DMS79 treated with DMSO at 0.1 percent for 48 hours (cell line): ENCODE measurements at places on chromosomes 2 and 18.

GRCh38 chr2:142484111-142484510 is 353.3 kb upstream of the LRP1B start:
- DNase-seq, result no peak

- no peak for DNase-seq
Observed at GRCh38 chr18:32040936-32041335, 22.3 kb downstream of the RNF125 start.

DNA sequence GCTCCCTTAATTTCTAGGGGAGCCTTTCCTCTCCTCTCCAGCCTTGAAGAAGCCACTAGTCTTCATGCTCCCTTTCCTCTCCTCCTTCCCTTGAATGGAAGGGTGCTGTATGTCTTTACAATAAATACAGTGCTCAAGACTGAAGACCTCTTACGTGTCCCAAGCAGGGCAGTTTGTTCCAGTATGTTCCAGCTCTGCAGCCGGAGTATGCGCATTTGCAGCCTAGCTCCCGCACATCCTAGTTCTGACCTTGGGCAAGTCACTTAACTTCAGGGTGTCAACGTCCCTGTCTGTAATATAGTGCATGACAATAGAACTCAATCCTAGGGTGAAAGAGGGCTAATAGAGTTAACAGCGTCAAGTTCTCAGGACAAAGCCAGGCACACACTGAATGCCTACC is 208.0 kb downstream of the HAUS1 start:
- DNase-seq, result no peak

- DNase-seq, result no peak
Observed at GRCh38 chr18:10025711-10026670, 112.2 kb downstream of the VAPA start.

- no peak for DNase-seq
Observed at GRCh38 chr2:126935774-126936173, 37.1 kb downstream of the TEX51 start.

DNA sequence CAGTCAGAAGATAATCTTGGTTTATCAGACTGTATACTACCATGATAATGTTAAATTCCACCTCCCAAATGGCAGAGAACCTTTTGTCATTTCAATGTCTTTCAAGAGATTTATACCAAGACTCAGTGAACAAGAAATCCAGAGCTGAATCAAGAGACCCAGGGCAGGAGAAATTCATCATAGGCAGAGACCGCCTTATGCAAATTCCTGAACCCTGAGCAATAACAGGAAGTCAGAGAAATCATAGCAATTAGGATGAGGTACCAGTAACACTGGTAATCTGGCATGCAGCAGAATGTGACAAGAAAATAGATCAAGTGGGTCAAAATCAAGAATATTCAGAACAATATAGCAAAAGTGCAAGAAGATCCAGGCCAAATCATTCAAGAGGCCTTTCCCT is 412.4 kb upstream of the LRATD1 start:
- no peak for DNase-seq

DNA sequence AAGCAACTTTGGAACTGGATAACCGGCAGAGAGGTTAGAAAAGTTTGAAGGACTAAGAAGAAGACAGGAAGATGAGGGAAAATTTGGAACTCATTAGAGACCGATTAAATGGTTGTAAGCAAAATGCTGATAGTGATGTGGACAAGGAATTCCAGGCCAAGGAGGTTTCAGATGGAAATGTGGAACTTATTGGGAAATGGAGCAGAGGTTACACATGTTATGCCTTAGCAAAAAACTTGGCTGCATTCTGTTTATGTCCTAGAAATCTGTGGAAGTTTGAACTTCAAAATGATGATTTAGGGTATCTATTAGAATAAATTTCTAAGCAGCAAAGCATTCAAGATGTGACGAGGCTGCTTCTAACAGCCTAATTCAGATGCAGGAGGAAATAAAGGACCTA is 675.1 kb upstream of the SYT4 start:
- no peak for DNase-seq

DNA sequence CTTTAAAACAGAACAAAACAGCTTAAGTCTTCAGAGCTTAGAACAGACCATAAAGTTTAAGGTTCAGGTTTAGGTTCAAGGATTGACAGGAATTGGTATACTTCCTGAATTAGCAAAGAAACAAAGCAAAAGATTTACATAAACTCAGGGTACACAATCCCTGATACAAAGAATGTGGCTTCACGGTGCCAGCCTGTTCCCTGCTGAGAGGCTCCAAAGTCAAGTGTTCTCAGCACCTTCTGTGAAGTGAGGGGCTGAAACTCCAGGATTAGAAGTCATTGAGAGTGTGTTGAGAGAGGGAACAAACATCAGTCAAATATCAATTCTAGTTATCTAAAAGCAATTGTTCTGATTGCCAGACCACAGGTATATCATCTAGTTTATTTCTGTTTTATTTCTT is 35.7 kb downstream of the DYNAP start:
- no peak for DNase-seq

DNA sequence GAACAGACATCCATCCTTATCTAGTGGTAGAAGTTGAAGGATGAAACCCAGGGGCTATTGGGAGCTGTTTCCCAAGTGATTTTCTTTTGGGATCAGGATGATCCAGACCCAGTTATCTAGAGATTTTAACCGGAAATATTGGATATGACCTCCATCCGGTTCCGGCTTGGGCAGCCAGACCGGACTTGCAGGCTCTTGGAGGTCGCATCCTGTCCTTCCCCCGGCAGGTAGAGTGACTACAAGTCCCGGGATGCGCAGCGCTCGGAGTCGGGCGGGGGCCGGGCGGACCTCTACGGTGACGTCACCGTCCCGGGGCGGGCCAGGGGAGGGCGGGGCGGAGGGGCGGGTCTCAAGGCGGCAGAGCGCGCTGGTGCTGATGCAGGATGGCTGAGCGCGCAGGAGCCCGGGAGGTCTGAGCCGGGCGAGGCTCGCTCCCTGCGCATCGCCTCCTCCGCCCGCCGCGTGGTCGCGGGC is at the start of gene KIF5C:
Gene KIF5C, plus strand, starts transcription at position 360 of the 474 bp plus-strand sequence. CDS start 391 bp downstream, outside the sequence.
- DNase-seq, result peak; percentile 87

GRCh38 chr2:68951899-68952298 is 794 bp downstream of the GKN2 start:
- DNase-seq, result no peak

GRCh38 chr18:3350566-3351527 is 88.9 kb downstream of the MYL12B start:
- DNase-seq, result no peak

DNA sequence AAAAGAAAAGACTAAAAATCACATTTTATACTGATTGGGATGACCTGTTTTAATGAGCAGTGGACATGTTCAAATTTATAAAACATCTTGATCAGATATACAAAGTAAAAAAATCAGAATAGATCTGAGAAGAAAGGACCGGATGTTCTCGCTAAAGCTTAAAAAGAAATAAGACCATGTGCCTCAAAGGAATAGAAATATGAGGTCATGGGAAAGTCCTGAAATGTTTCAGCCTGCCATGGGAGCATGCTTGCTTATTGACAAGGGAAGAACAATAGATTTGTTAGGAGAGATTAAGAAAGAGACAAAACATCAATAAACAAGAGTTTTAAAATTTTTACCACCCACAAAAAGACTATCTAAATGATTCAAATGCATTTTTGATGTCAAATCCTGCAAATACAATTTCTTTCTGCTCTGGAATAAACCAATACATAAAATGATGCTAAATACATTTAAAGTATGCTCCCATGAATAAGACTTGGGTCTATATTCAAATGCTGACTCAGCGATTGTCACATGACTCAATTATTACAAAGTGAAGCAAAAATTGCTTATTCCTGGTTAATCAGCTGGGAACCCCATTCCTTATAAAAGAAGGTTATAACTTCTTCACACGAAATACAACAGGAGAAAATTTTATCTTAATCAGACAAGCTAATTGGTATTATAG is 633.9 kb upstream of the PKDCC start:
- no peak for DNase-seq

GRCh38 chr2:40452786-40453185 is 896 bp upstream of the SLC8A1 start:
- no peak for DNase-seq

DNA sequence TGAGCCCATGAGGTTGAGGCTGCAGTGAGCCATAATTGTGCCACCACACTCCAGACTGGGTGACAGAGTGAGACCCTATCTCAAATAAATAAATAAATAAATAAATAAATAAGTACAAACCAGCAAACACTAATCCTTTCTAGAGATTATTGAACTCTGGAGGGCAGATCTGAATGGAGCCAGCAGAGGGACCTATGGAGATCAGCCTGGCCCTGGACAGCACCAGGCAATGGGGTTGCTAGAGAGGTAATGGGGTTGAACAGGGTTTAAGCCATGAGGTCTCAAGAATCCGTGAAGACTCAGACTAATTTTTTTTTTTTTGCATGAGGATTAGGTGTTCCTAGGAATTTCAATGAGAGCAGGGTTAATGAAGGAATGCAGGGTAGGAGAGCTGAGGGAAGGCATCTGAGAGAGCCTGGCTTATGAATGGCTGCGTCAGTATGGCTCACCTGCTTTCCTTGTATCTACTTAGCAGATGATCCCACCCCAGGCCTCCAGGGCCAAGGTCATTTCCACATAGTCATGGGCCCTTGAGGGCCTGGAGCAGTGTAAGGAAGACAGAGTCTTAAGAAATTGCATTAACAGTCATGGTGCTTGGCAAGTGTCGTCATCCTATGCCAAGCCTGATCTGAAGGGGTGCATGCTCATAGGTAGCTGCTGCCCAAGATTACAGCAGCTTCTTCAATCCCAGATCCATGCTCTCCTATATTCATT is 34.6 kb upstream of the IL37 start:
- DNase-seq, result no peak

DNA sequence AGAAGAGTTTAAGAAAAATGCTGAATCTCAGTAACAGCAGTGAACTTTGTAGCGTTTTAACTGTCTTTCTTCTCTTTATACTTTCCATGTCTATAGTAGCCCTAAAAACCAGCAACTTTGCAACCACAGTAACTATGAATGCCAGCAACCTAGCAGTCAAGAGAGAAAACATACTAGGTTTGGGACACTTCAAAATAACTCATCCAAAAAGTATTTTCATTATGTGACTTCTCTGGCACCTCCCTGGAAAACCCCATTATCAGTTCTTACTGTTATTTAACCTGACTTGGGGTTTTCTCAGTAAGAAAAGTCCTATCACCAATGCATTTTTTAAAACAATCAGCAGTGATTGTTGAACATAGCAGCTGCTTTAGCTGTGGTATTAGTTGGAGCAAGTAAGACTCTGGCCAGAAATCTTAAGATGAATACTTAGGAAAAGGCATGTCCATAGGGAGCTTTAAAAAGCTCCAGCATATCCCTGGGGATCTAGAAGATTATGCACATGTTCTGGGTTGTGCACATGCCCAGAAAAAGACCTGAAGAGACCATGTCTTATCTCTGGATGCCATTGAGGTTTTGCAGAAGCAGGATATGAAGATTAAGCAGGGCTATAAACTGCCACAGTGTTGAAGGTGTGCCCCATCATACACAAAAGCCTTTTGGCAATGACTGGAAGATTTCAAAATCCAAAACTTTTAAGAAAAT is 411.3 kb downstream of the CMPK2 start:
- peak; percentile 3 for DNase-seq
